ENCODE measurements at places on chromosomes 5 and 9. TPM values are rescaled to one million over a fixed set of nuclear protein-coding genes. Genes with fewer than 3 reads are reported as not detected.

DNA sequence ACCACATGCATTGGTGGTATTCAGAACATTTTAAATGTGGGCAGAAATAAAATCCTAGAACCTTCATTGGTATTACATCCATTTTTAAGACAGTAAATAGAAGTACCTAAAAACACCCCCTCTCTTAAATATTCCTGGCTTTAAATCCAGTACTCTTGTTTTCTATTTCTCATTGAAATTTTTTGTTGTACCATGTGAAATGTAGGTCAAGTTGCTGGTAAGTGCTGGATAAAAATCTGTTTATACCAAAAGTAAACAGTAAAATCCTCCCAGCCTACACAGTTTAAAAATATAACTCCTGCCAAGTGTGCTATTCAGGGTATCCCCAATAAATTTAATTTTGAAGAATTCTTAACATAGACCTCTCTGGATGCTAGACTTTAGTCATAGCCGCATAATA lies 75.0 kb upstream of the FST start:
- no peak for DNase-seq

DNA sequence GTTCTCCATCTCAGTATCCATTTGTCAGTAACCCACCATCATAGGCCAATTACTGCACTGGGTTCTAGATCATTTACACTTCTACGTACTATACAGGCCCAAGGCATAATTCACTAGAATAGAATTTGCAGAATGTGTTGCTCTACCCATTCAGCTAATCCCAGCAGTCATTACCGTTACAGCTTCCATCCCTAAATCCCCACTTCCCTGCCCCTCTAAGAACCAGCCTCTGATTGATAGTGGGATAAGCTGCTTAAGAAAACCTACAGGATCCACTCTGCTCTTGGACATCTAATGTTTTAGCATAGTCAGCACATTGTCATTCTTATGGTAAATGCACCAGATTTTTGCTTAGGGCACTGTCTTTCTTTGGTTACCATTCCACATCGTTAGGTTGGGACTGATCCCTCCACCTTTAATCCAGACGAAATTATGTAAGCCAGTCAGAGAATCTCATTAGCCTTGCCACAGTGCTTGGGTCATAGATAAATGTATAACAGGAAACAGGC lies 39.3 kb upstream of the CHD1 start:
- no peak for DNase-seq

DNA sequence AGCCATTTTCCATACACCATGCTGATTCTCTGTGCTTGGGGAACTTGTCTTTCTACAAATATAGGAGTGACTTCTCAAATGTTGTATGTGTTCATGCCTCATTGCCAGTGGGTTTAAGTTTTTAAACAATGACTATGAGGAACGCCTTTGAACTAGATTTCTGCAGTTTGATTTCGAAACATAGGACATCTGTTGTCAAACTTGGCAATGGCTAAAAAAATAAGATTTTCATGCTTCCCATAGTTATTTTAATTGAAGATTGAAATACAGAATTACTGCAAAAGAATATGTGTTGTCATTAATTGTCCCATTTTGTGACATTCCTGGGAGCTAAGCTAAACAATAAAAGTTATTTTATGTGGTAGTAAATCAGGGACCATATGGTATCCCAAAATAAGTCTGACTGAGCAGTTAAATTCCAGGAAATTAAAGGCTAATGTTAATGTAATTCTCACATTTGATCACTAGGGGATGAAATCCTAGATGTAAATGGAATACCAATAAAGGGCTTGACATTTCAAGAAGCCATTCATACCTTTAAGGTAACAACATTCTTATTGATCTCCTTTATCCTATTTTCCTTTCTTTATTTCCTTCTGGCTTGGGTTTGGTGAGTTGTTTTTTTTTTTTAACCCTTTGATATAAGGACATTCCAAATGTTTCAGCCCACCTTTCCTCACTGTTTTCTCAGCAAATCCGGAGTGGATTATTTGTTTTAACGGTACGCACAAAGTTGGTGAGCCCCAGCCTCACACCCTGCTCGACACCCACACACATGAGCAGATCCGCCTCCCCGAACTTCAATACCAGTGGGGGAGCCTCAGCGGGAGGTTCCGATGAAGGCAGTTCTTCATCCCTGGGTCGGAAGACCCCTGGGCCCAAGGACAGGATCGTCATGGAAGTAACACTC lies 116.7 kb downstream of the GOLPH3 start:
- no peak for DNase-seq

GRCh38 chr5:132073231-132074013 lies at the start of gene CSF2:
TSS of gene CSF2 (plus strand) at chr5:132073789. CDS start at chr5:132073824, 35 bp downstream.
- DNase-seq: no peak

- DNase-seq: no peak
These were observed 20.7 kb downstream of the COL23A1 start for GRCh38 chr5:178569485-178569884.

DNA sequence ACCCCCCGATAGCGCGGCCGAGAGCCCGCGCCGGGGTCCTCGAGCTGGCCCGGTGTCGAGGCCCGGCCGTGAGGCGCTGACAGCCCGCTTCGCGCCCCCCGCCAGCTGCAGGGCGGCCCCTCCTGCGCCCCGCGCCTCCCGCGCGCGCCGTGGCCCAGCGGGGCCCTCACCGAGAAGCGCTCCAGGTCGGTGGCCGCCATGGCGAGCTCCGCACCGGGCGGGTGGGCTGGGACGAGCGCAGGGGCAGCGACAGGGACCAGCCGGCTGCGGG lies 166 bp downstream of the SEPTIN8 start:
- no peak for DNase-seq

Gene IL7R
- total RNA-seq: 860 TPM

DNA sequence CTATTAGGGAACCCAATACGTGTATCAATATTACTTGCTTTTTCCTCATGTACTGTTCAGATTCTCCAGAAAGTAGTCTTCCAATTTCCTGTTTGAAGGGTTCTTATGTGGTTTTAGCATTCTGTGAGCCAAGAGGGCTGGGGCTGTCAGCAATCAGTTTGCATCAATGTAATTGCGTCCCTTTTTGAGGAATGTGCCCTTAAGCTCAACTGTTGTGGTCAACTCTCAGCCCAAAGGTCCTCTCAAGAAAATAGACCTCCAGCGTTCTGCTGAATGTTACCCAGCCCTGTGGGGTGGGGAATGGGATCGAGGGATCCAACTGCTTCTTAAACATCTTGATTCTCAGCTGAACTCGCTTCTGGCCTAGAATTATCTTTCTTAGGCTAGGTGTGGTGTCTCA lies 43.8 kb upstream of the CDK20 start:
- no peak for DNase-seq

Gene ECSCR
- not detected for total RNA-seq

Gene UBE2QL1
- not detected for total RNA-seq

Gene FBP1
- total RNA-seq: 5.1 TPM

DNA sequence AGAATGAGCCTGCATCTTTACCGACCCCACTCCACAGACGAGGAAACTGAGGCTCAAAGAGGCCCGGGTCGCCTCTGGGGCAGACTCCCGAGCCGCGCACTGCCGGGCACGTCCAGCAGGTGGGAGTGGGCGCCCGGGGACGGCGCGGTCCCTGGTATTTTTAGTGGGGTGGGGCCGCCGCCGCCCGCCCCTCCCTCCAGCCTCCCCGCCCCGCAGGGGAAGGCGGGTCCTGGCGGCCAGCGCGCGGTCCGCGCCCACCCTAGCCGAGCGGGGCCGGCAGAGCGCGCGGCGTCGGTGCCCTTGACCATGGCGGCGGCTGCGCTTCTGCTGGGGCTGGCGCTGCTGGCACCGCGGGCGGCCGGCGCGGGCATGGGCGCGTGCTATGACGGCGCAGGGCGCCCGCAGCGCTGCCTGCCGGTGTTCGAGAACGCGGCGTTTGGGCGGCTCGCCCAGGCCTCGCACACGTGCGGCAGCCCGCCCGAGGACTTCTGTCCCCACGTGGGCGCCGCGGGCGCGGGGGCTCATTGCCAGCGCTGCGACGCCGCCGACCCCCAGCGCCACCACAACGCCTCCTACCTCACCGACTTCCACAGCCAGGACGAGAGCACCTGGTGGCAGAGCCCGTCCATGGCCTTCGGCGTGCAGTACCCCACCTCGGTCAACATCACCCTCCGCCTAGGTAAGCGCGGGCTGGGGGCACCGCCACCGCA lies at the start of gene LAMC3:
TSS of gene LAMC3 (plus strand) at position 266 of the 710 bp plus-strand sequence. CDS start at position 307, 41 bp downstream.
- DNase-seq: no peak

DNA sequence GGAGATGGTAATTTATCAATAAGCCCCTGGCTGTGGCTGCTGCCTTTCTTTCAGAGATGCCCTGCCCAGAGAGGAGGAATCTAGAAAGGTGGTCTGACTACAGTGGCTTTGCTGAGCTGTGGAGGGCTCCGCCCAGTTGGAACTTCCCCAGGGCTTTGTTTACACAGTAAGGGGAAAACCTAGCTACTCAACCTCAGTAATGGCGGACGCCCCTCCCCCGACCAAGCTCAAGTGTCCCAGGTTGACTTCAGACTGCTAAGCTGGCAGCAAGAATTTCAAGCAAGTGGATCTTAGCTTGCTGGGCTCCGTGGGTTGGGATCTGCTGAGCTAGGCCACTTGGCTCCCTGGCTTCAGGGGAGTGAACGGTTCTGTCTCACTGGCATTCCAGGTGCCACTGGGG lies 865.4 kb upstream of the ACO1 start:
- DNase-seq: no peak

GRCh38 chr5:177427919-177428573 lies 1.6 kb downstream of the GRK6 start:
- DNase-seq: peak; percentile 8

Gene PCDHA1
- not detected for total RNA-seq

DNA sequence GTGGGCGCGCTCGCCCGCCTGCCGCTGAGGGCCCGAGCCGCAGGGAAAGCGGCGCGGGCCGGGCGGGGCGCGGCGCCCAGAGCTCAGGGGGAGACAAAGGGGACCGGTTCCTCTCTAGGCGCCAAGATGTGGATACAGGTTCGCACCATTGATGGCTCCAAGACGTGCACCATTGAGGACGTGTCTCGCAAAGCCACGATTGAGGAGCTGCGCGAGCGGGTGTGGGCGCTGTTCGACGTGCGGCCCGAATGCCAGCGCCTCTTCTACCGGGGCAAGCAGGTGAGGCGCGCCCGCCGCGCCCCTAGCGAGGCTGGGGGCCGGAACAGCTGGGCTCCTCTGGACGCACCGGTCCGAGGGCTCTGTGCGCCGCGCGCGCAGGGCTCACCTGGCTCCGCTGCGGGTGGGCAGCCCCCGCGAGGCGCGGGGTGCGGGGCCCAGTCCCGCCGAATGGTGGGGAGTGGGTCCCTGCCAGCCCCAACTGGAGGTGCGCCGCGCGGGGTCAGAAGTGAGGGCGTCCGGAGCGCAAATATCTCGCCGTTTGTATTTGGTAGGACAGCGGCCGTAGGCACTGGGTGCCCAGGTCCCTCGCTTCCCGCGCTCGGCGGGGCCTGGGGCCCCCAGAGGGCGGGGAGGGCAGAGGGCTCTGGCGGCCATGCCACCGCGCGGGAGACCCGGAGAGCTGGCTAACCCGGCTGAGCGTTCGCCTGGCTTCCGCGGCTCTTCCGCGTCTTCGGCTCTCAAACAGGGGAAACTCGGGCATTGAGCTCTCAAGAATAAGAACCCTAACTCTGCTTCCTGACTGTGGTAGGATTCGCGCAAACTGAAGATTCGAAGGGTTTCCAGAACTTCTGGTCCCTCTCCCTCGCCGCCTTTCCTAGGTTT lies 607 bp downstream of the UHRF2 start:
- DNase-seq: peak; percentile 12

DNA sequence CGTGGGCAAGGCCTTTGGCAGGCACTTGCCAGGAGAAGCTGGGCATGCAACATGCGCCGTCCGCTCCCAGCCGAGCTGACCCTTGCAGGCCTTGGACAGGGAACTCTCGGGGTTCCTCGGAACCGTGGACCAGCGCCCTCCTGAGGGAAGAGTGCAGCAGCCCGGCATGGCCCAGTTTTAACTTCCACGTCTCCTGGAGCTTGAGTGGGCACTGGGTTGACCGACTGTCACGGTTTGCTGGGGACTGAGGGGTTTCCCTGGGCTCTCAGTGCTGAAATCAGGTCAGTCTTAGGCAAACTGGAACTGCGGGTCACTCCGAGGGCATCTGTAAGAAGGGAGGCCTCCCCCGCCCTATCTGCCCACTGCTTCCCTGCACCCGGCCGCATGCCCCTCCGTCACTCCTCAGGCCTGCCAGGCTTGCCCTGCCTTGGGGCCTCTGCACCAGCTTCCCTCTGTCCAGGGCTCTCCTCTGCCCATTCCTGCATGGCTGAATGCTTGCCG lies 87.0 kb upstream of the PHYKPL start:
- no peak for DNase-seq

- DNase-seq: no peak
These were observed 99.1 kb upstream of the DAP start for GRCh38 chr5:10860196-10860543.

- no peak for DNase-seq
These were observed 11.8 kb upstream of the LHFPL2 start for GRCh38 chr5:78660401-78660800.

Gene IL5
- total RNA-seq: not detected
